ENCODE measurements at places on chromosomes 5 and 9.

DNA sequence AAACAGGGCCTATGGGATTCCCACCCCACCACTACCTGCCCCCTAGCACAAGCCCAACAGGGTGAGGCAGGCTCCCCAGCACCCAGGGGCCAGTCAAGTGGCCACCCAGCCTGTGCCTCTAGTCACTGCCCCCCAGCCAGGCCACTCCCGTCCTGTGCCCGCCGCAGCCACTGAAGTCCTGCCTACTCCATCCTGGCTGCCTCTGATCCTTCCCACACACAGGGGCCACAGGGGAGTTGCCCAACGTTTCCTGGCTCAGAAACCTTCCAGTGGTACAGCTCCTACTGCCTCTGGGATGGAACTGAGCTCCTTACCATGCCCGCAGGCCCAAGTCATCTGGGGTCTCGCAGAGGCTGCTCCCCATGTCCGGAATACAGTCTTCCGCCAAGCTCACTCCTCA is 70.2 kb upstream of the STXBP1 start:
- DNase-seq, result no peak

DNA sequence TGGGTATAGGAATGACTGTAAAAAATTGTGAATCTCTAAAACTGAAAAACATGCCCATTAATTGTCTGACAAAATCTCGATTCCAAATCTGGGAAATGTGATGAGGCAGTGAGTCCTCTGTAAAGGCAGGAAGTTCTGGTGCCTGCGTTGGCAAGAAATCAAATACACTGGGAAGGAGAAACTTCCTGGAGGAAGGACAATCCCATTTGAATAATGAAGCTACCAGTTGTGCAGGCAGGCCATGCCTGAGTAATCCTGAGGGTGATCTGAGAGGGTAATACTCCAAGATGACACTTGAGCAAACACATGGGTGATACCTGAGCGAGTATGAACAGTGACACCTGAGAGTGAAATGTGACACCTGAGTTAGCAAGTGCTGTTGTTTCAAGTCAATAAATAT is 49.7 kb downstream of the KIF24 start:
- no peak for DNase-seq

- no peak for DNase-seq
These were observed 154.4 kb upstream of the ZNF462 start for GRCh38 chr9:106708475-106709146.

- DNase-seq, result no peak
These were observed 40.0 kb downstream of the CXXC5 start for GRCh38 chr5:139688088-139688702.

DNA sequence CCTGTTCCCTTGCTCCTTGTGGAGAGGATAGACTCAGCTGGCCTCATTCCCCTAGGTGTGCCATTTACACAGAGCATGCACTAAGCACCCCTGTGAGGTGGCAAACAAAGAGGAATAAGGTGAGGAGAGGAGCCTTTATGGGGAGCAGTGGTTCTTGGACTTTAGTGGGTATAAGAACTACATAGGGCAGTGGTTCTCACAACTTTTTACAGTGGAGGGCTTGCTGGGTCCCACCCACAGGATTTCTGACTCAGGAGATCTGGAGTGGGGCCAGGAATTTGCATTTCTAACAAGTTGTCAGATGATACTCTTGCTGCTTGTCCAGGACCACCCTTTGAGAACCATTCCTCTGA is 42.0 kb downstream of the CSF1R start:
- no peak for DNase-seq

DNA sequence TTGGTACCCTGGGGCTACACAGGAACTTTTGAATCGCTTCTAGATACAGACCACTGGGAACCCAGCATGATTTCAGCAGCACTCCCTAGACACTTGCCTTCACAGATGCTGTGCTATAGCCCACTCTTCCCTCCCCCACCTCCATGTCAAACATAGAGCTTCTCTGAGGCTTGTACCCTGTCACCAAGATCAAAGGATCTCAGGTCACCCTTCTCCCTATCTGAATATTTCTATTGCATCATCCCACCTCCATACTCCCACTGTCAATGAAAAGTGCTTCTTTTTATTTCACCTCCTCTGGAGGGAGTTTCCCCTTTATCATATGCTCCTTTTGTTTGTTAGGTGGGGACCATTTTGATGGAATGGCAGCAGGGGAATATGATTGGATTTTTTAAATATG is 29.2 kb upstream of the PHF24 start:
- DNase-seq, result no peak

DNA sequence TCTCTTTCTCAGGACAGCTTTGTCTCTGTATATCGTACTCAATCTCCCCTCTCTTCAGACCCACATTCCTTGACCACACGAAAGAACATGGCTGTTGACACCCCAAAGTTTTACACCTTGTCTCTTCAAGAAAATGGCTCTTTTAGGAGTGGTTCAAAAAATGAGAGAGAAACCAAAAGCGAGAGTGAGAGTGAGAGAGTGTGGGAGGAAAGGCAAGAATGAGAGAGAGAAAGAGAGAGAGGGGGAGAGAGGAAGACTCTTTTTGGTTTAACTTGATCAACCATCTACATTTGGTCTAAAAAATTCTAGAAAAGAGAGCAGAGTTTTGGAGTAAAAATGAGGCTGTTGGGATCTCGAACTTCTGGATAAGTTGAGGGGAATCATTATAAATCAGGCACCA is 581.8 kb upstream of the WWC1 start:
- no peak for DNase-seq

All from germinal center (tissue), 1 donor.